Left ventricle myocardium inferior (tissue), 1 donor: ENCODE measurements at places on chromosomes 2 and 18.

DNA sequence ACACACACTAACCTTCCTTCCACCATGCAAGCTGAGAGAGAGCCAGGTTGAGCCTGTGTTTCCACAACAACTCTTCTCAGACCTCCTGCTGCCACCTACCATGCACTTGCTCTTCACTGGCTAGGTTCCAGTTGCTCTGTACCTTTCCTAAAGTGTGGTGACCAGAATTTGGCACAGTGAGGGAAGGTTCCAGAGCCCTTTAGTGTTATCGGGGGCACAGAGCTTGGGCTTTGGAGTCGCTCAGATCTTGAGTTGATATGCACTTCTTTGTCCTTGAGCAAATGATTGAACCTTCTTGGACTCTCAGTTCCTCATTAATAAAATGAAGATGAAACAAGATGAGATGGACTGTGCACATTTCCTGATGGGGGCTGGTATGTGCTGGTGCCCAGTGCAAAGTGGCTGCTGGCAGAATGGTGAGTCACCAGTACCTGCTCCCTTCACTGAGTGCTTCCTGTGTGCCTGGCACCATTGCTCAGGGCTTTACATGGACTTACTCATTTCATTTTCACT, 47.1 kb downstream of the NEDD4L start:
- no peak for DNase-seq

DNA sequence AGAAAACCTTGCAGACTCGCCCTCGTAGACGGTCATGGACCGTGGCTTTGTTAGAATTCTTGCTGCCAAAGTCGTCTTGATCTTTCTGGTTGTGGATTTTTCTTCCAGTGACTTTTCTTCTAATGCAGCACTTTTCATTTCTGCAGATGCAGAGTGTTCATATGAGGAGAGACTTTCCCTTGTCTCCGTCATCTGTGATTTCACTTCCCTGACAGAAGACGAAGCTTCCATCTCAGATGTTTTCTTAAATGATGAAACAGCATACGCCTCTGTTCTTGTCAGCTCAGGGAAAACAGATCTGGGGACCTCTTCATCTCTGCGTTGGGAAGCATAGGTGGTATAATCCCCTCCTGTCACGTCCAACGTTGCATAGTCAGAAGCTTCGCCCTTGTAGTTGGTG, 50.9 kb downstream of the PLEKHA3 start:
- no peak for DNase-seq

DNA sequence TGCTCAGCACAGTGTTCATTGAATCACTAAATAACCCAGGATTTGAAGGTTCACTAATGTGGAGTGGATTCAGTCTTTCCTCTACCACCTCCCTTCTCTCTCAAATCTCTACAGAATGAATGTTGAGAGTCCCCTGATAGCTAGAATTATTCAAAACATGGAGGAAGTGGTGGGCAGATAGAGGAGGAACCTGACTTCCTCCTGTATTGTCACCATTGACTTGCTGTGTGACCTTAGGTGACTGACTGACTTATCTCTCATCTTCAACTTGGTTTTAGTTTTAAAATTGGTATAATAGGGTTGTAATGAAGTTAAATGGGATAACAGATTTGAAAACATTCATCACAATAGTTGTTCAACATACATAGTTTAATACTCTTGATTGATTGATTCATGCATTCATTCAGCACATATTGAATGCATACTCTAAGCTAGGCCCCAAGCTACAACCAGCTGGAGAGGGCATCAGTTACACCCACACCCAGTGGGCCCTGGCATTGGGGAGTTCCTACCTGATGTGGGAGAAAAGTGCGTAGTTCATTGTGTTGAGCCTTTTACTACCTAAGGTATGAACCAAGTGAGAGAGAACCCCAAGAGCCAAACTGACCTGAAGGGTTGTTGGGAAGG, 96.0 kb downstream of the WDR7 start:
- no peak for DNase-seq

DNA sequence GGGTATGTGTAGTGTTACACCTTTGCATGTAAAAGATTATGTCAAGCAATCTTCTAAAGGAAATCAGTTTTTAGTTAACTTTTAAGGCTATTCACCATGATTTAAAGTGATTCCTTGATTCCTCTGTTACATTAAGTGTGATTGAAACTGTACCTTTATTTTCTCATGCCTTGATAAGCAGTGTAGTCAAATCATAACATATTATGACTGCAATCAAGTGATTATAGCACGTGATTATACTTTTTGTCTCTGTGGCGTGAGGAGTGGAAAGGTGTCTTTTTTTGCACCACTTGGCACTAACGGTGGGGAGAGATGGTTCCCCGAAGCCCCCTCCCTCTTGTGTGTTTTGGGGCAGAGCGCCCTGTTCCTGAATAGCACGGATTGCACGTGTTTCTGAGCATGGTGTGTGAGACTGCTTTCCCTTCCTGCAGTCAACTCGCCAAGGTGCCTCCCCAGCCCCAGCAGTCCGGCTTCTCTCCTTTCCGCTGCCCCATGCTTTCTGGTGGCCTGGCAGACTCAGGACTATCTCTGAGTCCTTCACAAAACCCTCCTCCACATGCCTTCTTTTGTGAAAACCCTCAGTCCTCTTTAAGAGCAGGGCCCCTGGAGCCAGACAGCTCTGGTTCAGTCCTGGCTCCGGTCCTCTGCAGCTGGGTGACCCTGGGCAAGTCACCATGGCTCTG, 68.4 kb downstream of the AGAP1 start:
- DNase-seq = no peak

DNA sequence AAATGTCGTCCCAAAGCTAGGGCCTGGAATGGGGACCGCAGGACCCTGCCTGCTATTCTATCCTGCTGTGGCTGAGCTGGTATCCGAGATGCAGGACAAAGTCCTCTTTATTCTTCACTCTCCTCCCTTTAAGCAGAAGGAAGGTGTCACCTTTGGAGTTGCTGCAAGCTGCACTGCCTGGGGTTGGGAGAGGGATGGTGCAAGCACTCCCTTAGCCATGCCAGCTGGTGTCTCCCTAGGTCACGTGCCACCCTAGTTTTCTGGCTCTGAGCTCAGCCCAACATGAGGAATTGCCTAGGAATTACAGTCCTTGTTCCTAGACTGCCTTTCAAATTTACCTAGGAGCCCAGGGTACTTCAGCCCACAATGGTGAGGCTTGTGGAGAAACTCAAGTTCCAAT, 21.4 kb upstream of the FAM228A start:
- DNase-seq = no peak

DNA sequence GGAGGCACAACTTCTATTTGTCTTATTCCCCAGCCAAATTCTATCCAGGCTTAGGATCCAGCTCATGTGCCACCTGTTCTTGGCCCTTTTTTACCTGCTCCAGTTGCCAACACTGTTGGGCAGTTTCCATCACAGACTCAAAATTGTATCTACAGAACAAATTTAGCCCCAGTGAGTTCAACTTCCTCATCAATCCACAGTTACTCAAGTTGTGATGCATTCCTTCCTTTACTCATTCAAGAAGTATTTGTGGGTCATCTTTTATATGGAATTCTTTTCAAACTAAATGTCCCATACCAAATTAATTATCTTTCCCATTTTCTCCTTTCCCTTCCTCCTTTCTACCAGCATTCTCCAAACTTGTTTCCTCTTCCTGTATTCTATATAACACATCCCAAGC, 12.7 kb upstream of the DDX18 start:
- DNase-seq = no peak

DNA sequence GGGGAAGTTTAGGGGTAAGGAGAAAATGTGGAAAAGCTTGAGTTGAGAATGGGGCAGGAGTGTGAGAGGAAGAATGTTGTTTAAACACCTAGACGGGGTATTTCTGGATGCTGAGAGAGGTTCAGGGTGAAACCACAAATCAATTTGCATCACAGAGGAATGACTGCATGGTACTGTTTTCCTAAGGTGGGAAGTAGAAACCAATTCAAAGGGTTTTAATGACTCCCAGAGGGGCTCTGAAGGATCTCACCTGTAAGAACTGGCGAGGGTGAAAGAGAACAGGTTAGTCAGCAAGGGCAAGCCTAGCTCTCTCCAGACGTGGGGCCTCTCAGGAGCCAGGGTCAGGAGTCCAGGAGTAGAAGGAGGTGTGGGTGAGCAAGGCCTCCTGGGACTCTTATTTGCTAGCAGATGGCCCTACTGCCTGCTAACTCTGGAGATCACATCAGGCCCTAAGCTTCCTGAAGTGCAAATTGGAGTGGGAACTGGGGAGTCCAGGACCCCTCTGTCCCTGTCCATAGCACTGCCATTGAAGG, 133.0 kb upstream of the CELF4 start:
- DNase-seq = no peak

DNA sequence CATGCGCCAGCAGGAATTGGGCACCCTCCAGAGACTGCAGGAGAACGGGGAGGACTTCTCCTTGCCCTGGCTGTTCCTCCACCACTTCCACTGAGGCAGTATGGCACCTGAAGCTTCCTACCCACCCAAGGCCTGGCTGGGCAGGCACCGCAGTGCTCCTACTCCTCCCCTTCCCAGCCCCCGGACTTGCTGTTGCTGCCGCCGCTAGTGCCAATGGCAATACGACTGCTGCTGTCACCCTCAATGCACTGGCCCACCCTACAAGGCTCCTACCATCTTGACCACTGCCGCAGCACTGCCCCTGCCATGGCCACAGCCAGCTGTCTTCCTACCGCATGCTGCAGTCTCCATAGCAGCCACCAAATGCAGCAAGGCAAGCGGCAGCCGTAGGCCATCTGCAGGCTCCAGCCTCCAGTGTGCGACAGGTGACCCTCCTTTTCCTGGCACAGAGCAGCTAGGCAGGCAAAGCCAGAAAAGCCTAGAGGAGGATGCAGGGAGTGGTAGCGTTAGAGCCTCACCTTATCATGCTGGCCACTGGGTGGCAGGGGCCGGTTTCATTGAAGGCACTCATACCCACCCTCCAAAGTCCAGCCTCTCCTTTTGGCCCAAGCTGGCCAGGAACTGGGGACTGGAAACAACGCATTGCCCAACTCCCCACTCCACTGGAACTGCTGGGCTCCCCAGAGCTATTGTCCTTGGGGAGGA, 47.4 kb upstream of the ANKRD62 start:
- DNase-seq = no peak

DNA sequence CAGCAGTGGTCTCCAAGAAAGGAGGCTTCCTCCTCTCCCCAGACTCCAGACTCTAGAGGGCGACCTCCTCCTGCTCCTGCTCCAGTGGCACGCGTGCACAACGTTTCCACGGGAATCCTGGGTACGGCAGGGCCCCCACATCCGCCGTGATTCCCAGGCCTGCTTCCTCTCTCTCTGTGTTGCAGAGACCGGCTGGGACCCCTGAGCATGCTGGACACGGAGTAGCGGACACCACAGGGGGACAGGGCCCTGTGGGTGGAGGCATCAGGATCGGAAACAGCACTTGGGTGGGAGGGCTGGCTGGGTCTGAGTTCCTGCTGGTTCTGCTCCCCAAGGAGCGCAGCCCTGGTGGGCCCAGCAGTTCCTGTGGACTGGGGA, 75.9 kb upstream of the SLC35G4 start:
- no peak for DNase-seq

GRCh38 chr2:98524168-98524567, 79.5 kb downstream of the INPP4A start:
- no peak for DNase-seq

GRCh38 chr2:40430776-40431599, 20.9 kb downstream of the SLC8A1 start:
- no peak for DNase-seq

GRCh38 chr2:111219285-111219684, 98.6 kb downstream of the BCL2L11 start:
- no peak for DNase-seq

- peak; percentile 77 for DNase-seq
Measured at GRCh38 chr2:86225581-86225980, 26.3 kb downstream of the MRPL35 start.

DNA sequence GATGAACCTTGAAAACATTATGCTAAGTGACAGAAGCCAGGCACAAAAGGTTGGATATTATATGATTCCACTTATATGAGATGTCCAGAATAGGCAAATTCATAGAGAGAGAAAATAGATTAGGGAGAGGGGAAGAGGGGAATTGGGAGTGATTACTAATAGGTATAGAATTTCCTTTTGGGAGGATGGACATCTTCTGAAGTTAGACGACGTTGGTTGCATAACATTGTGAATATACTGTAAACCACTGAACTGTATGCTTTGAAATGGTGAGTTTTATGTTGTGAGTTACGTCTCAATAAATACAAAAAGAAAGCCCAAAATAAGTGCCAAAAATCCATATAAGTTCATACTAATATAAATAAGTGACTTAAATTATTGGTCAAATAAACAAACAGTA, 18.6 kb upstream of the CYP26B1 start:
- DNase-seq = no peak

DNA sequence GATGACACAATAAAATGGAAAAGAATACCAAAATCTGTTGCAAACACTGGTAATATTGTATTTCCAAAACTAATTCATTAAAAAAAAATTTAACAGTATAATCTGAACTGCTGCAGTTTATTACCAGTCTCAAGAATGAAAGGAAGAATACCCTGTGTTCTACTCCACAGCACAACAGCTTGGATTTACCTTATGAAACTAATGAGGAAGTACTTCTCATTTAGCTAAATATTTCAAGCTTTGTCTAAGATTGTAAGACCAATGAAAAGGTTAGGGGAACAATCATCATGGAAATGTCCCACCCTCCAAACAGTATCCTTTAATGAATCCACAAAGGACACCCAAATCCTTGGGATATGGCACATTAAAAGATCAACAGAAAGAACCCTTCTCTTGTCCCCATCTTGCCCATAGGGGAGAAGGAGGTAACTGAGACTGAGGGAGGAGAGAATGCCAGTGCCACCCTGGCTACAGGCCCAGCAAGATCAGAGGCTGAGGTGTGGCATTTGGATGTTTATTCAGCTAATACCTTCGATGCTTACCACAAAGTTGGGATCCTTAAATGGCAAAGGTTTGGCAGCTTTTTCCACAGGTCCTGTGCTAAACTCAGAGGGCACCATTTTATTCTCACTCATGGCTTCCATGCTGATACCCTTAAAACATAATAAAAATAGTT, 17.7 kb downstream of the INO80C start:
- no peak for DNase-seq

DNA sequence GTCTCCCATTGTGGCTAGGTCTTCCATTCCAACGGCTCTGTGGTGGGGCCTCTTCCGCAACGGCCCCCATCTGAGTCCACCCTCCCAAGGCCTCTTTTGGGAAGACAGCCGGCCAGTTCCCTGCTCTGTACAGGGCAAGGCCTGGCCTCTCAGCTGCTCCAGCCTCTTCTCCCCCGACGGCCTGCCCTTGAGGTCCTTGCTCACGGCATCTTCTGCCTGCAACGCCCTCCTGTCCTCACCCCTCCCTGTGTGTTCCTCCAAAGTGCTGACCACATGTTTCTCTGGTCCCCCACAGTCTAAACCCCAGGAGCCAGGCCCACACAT, 16.0 kb downstream of the HS6ST1 start:
- no peak for DNase-seq

GRCh38 chr2:190794377-190794776, 86.2 kb upstream of the GLS start:
- no peak for DNase-seq

GRCh38 chr2:222362336-222362735, 62.0 kb upstream of the SGPP2 start:
- no peak for DNase-seq
